ENCODE measurements at places on chromosomes 2 and 18.

DNA sequence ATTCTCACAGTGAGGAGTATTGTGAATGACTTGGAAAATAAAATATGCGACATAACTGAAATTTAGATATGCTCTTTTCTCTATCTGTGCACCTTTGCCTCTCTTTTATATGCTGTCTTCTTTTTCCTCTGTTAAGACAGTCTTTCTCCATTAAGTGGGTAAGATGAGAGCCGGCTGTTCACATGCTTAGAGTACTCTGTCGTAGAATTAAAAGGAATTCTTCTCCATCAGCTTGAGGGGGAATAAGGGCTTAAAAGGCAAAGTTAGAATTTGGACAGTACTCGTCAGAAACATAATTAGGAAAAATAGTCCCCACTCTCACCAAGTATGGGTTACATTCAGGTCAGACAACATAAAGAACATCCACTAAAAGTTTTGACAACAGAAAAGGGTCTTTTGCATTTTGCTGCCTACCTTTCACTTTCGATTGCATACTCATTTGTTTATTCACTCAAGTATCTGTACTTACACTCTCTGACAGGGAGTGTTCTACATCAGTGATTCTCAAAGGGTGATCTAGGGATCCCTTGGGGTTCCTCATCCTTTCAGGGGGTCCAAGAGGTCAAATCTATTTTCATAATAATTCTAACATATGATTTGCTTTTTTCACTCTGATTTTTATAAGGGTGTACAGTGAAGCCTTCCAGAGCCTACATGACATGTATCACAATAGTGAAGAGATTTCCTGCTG is 48.0 kb downstream of the ARHGAP15 start:
- DNase-seq: no peak

- no peak for DNase-seq
Observed at GRCh38 chr2:27572439-27572838, 10.4 kb upstream of the ZNF512 start.

- no peak for DNase-seq
Observed at GRCh38 chr2:7753777-7754176, 836.6 kb downstream of the RNF144A start.

DNA sequence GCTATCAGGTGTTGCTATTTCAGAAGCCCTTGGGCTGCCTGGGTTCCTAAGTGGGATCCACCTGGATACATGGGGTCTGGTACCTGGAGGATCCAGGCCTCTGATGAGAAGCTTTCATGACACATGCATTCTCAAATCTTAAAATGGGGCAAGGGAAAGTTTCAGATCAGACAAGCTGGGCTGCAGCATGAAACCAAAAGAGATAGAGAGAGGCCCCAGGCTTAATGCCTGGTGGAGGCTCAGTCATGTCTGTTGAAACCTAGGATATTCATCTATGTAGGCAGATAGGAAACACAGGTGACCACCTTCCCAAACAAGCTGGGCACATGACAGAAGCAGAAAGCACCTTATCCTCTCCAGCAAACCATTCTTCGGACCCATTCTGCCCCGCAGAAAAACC is 18.8 kb upstream of the PLB1 start:
- no peak for DNase-seq

DNA sequence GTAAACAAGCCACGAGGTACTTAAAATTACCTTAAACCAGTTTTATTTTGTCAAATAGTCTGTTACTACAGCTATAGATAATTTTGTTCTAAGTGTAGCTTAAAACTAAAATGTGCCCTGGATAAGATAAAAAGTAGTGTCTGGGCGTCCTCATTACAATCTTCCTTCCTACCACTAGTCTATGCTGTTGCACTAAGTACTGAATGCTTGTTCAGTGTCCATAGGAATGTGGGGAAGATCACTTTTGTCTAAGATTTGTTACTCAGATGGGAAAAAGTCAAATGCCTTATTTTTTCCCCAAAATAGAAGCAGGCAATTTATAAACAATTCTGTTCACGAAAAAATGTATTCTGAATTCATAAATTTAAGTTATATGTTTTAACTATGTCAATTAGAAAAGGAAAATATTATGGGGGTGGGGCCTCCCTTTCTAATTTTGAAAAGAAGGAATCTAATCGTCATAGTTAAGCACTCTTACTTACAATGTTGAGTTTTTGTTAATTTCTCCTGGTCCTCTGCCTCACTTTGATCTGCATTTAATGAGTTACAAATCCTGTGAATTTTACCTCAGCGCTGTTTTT is 140.4 kb upstream of the VRK2 start:
- no peak for DNase-seq

DNA sequence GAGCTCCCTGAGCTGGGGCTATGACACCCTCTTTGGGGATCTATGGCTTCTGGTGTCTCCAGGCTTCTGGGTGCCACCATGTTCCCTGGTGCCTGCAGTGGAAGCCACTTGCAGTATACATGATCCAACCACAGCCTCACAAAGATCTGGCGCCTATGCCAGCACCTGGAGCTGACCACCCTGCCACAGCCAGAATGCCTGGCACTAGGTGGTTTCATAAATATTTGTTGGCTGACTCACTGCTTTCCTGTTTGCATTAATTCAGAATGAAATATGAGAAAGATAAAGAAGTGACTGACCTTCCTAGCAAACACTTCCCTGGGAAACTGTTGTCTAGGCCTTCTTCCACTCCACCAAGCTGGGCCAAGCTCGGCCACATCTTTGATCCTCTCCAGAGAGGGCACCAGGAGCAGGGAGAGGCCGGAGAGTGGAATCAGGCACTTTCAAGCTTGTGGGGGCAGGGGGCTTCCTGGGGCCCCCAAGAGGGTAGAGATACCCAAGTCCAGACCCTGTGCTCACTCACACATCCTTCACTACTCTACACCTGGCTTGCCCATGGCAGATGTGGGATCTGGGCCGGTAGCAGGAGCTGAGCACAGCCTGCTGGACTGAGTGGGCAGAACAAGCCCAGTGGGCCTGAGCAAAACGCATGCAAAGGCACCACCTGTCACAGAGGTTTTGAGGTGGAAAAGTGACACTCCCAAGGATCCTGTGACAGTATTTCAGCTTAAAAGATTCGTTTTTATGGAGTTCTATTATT is 565.7 kb downstream of the SLC4A3 start:
- DNase-seq: no peak

- DNase-seq: no peak
Observed at GRCh38 chr2:99903981-99904380, 238.4 kb downstream of the AFF3 start.

GRCh38 chr18:63224630-63225029 is 94.9 kb downstream of the BCL2 start:
- DNase-seq: no peak

GRCh38 chr2:42087137-42087856 is 39.5 kb downstream of the PKDCC start:
- DNase-seq: peak; percentile 31

- DNase-seq: no peak
Observed at GRCh38 chr18:37661478-37661877, 95.9 kb upstream of the CELF4 start.

DNA sequence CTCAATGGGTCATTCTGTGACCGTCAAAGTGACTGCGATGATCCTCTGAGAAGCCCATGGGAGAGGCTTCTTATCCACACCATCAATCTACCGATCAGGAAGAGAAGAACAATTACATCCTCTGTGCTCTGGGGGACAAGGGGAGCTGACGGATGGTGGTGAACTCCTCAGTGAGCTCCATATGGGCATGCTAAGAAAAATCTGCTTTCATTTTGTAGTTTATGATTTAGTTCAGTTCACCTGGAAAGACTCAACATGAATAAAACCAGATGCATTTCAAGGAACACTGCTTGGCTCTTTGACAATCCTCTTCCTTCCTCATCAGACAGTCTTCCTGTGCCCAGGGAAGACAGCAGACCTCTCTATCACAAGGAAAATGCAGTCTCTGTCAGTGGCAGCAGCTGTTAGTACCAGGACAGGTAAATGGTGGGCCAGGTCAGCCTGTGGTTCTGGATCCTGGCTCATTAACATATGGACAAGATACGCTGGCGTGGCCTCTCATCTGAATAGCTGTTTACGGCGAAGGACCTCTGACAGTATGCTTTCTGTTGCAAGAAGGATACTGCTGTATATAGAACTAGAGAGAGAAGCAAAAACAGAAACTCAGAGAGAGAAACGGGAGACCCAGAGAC is 176.9 kb downstream of the BCL2 start:
- DNase-seq: no peak

DNA sequence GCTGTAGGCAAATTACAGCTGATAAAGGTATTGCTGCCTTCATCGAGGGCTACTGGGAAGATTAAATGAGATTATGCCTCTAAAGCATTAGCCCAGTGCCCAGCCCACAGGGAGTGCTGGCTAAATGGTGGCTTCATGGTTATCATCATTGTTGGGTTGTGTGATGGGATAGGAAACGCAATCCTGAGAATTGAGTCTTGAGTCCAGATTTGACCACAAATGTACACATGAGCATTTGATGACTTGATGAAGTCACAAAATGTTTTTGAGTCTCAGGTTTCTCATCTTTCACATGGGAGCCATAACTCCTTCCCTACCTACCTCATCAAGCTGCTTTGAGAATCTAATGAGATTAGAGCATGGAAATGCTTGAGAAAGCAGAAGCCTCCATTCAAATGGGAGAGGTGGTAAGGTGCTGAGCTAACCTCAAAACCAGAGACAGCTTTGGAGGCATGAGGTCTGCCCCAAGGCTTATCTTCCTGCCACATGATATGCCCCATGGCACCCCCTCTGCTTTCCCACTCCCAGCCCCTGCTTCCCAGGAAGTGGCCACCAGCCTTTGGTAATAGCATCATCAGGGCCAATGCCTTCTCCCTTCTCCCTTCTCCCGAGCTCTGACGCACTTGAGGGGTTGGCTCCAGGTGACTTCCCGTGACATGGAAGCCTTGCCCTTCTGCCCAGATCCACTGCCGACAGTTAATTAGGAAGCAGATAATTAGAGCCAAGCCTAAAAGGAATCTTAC is 149.4 kb upstream of the EPAS1 start:
- no peak for DNase-seq

DNA sequence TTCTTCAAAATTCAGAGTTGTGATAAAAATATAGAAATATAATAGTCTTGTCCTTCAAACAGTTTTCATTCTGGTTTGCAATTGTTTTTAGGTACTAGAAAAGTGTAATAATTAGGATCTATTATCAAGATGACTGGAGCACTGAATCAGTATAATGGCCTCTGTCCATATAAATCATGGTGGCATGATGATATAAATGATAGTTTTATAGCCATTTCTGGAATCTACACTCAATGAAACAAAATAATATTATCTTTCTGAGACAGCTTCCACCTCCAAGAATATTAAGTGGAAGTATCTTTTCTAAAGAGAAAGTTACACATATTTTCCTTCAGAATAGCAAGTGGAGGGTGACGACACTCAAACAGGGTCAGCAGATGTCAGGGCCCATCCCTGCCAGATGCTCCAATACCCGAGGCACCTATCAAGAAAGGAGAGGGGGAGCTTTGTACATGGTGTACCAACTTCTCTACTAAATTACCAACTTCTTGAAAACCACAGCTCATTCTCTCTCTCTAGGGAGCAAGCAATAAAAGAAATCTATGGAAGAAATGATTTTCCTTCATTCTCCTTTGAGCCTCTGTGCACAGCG is 882.7 kb upstream of the CHAC2 start:
- DNase-seq: no peak

GRCh38 chr2:151560289-151560688 is 150.6 kb downstream of the RIF1 start:
- DNase-seq: no peak

DNA sequence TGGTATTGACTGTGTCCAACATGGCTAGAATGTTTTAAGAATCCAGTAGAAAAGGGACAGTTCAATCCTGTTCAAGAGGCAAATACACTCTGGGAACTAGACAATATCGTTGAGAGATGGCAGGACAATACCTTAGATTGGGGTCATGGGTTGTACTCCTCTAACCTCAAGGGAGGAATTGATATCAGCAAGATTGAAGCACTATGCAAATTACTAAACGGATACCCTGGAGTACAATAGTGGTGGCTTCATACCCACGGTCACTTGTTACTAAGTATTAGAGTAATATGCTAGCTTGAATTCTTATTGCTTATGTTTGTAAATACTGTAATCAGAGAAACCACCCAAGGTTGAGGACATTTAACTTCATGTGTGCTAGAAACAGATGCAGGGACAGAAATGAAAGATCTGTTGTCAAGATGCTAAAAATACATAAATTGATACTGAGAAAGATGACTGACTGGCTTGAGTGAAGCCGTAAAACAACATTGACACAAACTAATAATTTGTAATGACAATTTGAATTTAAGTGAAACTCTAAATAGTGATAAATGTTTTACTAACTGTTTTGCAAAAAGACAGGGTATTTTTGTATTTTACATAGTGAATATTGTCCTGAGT is 73.3 kb downstream of the KCNJ3 start:
- no peak for DNase-seq

GRCh38 chr18:75696391-75696790 is 268.9 kb upstream of the SMIM21 start:
- DNase-seq: no peak

- DNase-seq: no peak
Observed at GRCh38 chr2:10787176-10787968, 25.2 kb downstream of the PDIA6 start.

- no peak for DNase-seq
Observed at GRCh38 chr2:171703574-171704347, 16.5 kb downstream of the DYNC1I2 start.

- DNase-seq: no peak
Observed at GRCh38 chr18:59957957-59958356, 58.2 kb downstream of the PMAIP1 start.

DNA sequence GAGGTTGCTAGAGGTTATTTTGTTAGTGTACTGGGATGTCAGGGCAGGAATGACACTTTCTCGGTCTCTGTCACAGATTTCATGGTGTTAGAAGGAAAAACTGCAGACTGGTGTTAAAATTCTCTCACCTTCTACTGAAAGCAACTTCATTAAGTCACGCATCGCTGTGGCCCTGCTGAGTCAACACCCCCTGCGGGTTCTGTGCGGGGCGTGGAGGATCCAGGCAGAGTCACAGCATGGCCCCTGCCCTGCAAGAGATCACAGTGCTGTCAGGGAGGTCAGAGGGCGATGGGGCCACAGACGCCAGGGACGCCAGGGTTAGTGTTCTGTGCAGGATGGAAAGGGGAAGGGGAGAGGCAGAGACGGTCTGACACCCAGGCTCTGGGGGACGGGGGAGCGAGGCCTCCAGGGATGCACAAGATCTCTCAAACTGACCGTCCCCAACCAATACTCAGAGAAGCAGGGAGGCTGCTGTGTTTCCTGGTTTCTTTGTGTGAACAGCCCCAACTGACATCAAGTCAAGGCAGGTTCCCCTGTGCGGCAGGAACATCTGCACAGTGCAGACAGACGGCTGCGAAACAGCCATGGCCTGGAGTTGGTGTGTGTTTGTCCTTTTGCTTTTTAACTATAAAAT is 354.9 kb upstream of the SALL3 start:
- DNase-seq: no peak

GRCh38 chr2:15591692-15592463 is at the start of gene DDX1:
DDX1 (plus strand) TSS chr2:15591868; CDS start chr2:15591934, 66 bp downstream.
- DNase-seq: peak; percentile 91

- no peak for DNase-seq
Observed at GRCh38 chr18:27378431-27379095, 193.5 kb upstream of the CHST9 start.

DNA sequence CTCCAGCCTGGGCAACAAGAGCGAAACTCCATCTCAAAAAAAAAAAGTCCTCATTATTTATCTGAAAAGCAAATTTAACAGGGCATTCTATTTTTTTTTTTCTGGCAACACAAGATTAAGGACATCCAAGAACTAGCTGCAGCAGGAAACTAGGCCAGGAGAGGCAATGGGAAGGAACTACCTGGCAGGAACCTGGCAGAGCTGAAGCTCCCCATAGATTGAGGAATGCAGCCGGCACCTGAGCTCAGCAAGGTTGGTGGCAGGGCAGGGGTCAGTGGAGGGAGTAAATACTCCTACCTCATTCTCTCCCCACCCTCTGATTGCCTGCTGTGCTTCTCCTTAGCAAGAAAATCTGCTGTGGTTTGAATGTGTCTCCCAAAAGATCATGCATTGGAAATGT is 30.4 kb upstream of the LAPTM4A start:
- DNase-seq: no peak

Measured in head of caudate nucleus (tissue), 42 donors.